ENCODE measurements at places on chromosomes 7 and 10.

GRCh38 chr10:5545778-5546710 lies 21.3 kb downstream of the CALML3 start:
- peak; percentile 92 for DNase-seq

- DNase-seq: peak; percentile 38
These were observed 4.4 kb upstream of the TRUB1 start for GRCh38 chr10:114933588-114933987.

DNA sequence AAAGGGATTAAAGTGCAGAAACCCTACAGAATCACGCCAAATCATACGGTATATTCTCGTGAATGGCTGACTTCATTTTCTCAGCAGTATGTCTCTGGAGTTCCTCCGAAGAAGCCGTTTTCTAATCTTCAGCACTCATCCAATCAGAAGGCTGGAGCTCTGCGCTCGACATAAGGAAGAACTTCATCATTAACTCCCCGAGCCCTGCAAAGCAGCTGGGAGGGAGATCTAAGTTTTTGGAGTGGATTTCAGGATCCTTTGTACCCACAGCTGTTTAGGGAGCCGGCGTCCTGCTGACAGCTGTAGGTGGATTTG lies 40.7 kb upstream of the SDK1 start:
- DNase-seq: peak; percentile 45

DNA sequence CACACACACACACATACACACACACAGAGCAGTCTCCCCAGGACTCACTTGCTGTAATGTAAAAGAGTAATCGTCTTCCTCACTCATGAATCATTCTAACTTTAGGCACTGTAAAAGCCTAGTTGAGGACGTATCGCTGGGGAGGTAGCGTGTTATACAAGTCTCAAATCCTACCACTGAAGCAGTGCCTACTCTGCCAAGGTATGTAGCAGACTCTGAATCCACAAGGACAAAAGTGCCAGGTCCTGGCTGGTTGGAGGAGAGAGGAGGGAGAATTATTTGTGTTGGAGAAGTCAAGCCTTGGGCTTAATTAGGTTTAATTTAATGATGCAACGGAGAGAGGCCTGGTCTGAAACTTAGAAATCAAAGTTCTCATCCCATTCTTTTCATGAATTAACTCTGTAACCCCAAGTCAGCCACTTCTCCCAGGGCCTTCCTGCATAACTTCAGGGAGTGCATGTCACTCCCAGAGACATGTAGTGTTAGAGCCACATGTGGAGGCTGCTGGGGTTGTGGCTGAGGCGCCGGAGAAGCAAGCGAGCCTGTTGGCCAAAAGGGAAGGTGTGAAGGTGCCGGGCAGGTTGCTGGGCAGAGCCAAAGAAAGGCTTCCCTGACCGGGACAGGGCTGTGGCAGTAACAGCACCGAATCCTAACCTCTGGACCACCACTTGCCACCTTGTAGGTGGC lies 36.7 kb downstream of the NKX2-3 start:
- no peak for DNase-seq

All from astrocyte of the hippocampus (primary cell).